Large intestine (tissue), 12 donors: ENCODE measurements at places on chromosomes 4 and X.

- no peak for DNase-seq
Measured at GRCh38 chr4:188187106-188187505, 47.9 kb downstream of the TRIML1 start.

- DNase-seq = no peak
Measured at GRCh38 chr4:101126059-101126458, 221.3 kb downstream of the PPP3CA start.

DNA sequence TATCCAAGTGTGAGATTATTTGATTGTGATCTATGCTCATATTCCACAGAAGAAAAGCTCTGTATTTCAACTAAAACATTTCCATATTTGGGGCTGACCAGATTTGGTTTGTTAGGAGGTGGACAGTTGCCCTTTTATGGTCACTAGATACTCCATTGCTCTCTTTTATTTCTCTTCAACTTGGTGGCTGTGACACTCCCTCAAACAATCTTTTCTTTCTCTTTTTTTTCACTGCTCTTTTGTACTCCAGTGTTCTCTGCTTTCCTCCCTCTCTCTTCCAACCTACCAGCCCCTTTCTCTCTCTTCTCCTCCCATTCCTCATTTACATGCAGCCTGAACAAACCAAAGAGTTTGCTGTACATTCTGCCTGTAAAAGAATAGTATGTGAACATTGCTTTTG, 48.8 kb downstream of the RBPJ start:
- DNase-seq = no peak

- no peak for DNase-seq
Measured at GRCh38 chr4:75655562-75655961, 17.6 kb downstream of the G3BP2 start.

DNA sequence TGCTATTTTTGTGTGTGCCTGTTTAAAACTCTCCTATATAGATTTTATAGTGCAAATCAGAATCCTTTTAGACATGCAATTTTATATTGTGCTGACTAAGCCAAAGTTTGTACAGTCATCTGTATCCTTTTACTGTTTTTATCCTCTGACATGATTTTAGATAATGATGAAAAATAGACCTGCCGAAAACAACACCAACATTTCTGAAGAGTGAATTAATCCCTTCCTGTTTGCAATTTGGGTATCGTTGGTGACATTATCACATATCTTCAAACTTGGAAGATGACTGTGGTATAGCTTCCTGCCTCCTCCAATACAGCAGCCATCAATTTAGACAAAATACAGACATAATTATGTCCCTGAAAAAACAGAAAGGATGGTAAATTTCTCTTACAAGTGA, 28.9 kb upstream of the DSPP start:
- DNase-seq = no peak

DNA sequence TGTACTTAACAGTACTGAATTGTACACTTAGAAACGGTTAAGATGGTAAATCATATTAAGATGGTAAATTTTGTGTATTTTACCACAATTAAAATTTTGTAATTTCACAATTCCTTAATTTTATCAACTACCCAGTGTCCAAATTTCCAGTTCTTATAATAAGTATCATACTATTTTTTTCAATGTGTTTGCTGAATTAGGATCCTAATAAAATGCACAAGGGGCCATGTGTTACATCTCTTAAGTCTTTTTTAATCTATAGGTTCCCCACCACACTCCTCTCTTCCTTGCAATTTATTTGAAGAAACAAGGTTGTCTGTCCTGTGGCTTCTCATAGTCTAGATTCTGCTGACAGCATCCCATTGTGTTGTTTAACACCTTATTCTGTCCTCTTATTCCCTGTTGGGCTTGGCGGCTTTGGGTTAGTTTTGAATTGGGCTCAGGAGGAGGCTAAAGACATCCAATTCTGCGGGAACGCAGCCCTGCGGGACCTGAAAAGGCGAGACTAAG, 533 bp upstream of the SYAP1 start:
- no peak for DNase-seq

- no peak for DNase-seq
Measured at GRCh38 chr4:184748251-184748652, 14.4 kb upstream of the CENPU start.

- DNase-seq = no peak
Measured at GRCh38 chr4:1207157-1207470, 34.7 kb upstream of the SPON2 start.

DNA sequence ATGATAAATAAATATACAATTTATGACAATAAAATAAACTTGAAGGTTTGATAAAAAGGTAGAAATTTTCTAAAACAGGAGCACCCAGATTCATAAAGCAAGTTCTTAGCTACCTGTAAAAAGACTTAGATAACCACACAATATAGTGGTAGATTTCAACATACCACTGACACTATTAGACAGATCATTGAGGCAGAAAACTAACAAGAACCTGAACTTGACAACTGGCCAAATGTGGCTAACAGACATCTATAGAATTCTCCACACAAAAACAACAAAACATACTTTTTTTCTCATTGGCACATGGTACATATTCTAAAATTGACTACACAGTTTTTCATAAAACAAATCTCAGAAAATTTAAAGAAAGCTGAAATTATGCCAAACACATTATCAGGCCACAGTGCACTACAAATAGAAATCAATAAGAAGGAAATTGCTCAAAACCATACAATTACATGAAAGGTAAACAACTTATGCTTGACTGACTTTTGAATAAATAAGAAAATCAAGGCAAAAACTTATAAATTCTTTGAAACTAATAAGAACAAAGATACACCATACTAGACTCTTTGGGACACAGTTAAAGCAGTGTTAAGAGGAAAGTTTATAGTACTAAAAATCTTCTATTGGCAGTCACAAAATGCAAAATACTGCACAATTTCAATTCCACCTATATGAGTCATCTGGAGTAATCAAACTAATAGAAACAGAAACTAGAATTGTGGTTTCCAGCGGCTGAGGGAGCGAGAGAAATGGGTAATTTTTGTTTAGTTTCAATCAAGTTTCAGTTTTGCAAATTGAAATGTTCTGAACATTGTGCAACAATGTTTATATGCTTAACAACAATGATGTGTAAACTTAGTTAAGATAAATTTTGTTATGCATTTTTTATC, 925.6 kb downstream of the SH3BGRL start:
- no peak for DNase-seq

- no peak for DNase-seq
Measured at GRCh38 chrX:41689711-41690110, 938 bp downstream of the GPR34 start.

DNA sequence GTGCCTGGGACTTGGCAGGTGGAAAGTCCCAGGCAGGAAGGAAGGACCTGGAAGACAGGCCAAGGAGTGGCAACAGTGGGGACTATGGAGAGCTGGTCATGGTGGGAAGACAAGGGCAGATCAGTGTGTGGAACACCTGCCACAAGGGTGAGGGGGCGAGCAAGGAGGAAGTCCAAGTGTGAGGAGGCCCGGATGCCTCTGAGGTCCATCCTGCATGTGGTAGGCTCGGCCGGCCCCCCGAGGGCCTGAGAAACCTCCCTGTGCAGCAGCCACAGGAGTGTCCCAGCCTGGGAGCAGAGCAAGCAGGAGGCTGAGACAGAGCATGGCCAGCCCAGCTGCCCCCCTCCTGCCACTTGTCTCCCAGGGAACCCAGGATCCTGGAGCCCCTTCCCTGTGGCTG, 40.5 kb upstream of the PSAPL1 start:
- no peak for DNase-seq
